Regular cardiac myocyte (primary cell): ENCODE measurements at places on chromosomes 6 and 20. TPM values are rescaled to one million over a fixed set of nuclear protein-coding genes. Genes with fewer than 3 reads are reported as not detected.

The HTR1E gene
- not detected in 2 replicates for total RNA-seq

The BNIP5 gene
- not detected in 2 replicates for total RNA-seq

The ARHGAP40 gene
- total RNA-seq, result not detected in 2 replicates

The PRSS16 gene
- 0.19 and 0.28 TPM in 2 replicates for total RNA-seq

The MRAP2 gene
- 1.7 and 3.7 TPM in 2 replicates for total RNA-seq

The HTR1B gene
- under 0.01 TPM in 1 of 2 replicates, not detected in the other for total RNA-seq

The SCRT2 gene
- total RNA-seq, result not detected in 2 replicates

The CFB gene
- 5.8 and 65.1 TPM in 2 replicates for total RNA-seq

The CDSN gene
- under 0.01 TPM in 1 of 2 replicates, not detected in the other for total RNA-seq

The LKAAEAR1 gene
- total RNA-seq, result 0.19 TPM in 1 of 2 replicates, not detected in the other

The SAMD10 gene
- total RNA-seq, result 0.38 and 0.56 TPM in 2 replicates

The DSN1 gene
- total RNA-seq, result 14.7 and 25.9 TPM in 2 replicates

The NKAPL gene
- 2.1 and 3.1 TPM in 2 replicates for total RNA-seq

The SNAP25 gene
- 0.77 and 2.8 TPM in 2 replicates for total RNA-seq

The TBX18 gene
- 37.5 and 49.8 TPM in 2 replicates for total RNA-seq

The SLC4A11 gene
- total RNA-seq, result 0.38 and 0.85 TPM in 2 replicates

The STMND1 gene
- not detected in 2 replicates for total RNA-seq

The CYP21A2 gene
- 0.19 TPM in 1 of 2 replicates, not detected in the other for total RNA-seq

The RAB5IF gene
- total RNA-seq, result 52.1 and 99.3 TPM in 2 replicates

The MATN4 gene
- total RNA-seq, result 0.19 TPM in 1 of 2 replicates, not detected in the other

The BEND6 gene
- total RNA-seq, result 10.0 and 13.8 TPM in 2 replicates

The THBS2 gene
- 629 and 1,580 TPM in 2 replicates for total RNA-seq

The CCN6 gene
- not detected in 2 replicates for total RNA-seq

The LHFPL5 gene
- total RNA-seq, result not detected in 2 replicates

The AK9 gene
- 4.2 and 10.1 TPM in 2 replicates for total RNA-seq

The RAMACL gene
- 0.38 and 1.1 TPM in 2 replicates for total RNA-seq

The HNF4A gene
- total RNA-seq, result under 0.01 and 0.19 TPM in 2 replicates

The MEI4 gene
- not detected in 2 replicates for total RNA-seq

The FILIP1 gene
- total RNA-seq, result 0.58 and 2.5 TPM in 2 replicates

The EPPIN gene
- not detected in 2 replicates for total RNA-seq

The ADGRB3 gene
- total RNA-seq, result under 0.01 TPM in 1 of 2 replicates, not detected in the other

The OPRL1 gene
- total RNA-seq, result 0.19 and 2.0 TPM in 2 replicates

The KHDC1 gene
- 2.3 and 5.6 TPM in 2 replicates for total RNA-seq

The PROKR2 gene
- not detected in 2 replicates for total RNA-seq

The LAMA4 gene
- total RNA-seq, result 173 and 472 TPM in 2 replicates

The LY6G6F gene
- total RNA-seq, result not detected in 2 replicates

The PPP1R14C gene
- 0.38 and 2.5 TPM in 2 replicates for total RNA-seq

The LCA5 gene
- total RNA-seq, result 4.4 and 7.9 TPM in 2 replicates

The FAXC gene
- 0.77 and 1.4 TPM in 2 replicates for total RNA-seq

The ADGRF5 gene
- 43.1 TPM in 2 replicates for total RNA-seq

The TRIM15 gene
- total RNA-seq, result not detected in 2 replicates

The NUP153 gene
- total RNA-seq, result 16.1 and 25.9 TPM in 2 replicates

The PTPRA gene
- total RNA-seq, result 25.1 and 30.2 TPM in 2 replicates

The BHLHE23 gene
- not detected in 2 replicates for total RNA-seq

The PTCRA gene
- 0.19 TPM in 1 of 2 replicates, not detected in the other for total RNA-seq

The BAK1 gene
- 11.8 and 15.3 TPM in 2 replicates for total RNA-seq

The LPA gene
- total RNA-seq, result under 0.01 TPM in 1 of 2 replicates, not detected in the other
